Subcutaneous preadipocyte (primary cell): ENCODE measurements at places on chromosomes 12 and 14. TPM values are rescaled to one million over a fixed set of nuclear protein-coding genes. Genes with fewer than 3 reads are reported as not detected.

TAS2R20 gene
- 2.6 and 4.3 TPM in 2 replicates for total RNA-seq

TMEM229B gene
- 0.20 and 0.37 TPM in 2 replicates for total RNA-seq

MSRB3 gene
- 18.0 and 18.4 TPM in 2 replicates for total RNA-seq

ASIC1 gene
- 1.2 and 2.6 TPM in 2 replicates for total RNA-seq

SMOC1 gene
- 23.9 and 25.2 TPM in 2 replicates for total RNA-seq
